ENCODE measurements at places on chromosomes 7 and 10.

DNA sequence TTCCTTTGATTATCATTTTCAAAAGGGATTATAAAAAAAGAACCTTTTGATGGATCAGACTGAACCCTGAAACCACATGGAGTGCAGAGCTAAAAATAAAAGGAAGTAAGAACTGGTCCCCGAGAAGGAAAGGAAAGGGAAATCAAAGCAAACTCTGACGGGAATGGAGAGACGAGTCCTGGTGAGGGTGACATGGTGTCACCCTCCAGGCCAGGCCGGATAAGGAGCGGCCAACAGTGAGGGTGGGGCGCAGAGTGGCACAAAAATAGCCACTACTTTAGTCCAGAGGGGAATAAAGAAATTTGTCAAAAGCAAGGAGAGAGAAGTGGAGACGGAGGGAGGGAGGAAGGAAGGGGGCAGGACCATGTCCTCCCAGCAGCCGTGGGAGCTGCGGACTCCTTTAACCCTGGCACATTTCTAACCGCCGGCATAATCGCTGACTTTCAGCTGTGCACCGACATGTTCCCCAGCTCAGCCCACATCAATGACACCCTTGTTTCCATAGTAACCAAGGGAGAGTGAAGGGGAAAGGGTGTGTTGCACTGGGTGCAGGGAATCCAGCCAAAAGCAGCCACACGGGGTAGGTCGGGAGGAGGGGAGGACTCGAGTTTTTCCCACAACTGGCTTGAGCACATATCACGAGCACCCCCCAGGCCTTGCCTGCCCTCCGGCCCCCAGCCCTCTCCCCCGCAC lies 29.7 kb downstream of the TRIM8 start:
- DNase-seq: no peak

- DNase-seq: no peak
Observed at GRCh38 chr7:136399385-136399784, 422.2 kb upstream of the MTPN start.

GRCh38 chr7:33880787-33881186 lies 24.6 kb upstream of the BMPER start:
- DNase-seq: no peak

- no peak for DNase-seq
Observed at GRCh38 chr7:80729591-80730320, 91.3 kb downstream of the CD36 start.

DNA sequence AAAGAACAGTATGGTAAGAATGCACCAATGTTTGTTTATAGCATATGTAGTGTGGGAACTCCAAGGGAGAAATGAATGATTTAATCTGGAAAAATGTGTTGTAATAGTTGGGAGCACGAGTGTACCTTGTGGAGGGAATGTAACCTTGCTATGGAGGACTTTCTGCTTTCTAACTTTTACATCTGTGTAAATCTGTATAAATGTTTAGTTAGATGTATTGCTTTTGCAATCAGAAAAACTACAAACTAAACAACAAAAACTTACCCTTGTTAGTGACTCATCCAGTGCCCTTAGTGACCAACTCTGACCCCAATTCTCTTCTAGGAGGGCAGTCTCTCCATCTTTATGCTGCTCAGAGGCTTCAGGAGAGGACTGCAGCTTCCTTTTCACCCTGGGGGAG lies 89.3 kb downstream of the CCNY start:
- DNase-seq: no peak

DNA sequence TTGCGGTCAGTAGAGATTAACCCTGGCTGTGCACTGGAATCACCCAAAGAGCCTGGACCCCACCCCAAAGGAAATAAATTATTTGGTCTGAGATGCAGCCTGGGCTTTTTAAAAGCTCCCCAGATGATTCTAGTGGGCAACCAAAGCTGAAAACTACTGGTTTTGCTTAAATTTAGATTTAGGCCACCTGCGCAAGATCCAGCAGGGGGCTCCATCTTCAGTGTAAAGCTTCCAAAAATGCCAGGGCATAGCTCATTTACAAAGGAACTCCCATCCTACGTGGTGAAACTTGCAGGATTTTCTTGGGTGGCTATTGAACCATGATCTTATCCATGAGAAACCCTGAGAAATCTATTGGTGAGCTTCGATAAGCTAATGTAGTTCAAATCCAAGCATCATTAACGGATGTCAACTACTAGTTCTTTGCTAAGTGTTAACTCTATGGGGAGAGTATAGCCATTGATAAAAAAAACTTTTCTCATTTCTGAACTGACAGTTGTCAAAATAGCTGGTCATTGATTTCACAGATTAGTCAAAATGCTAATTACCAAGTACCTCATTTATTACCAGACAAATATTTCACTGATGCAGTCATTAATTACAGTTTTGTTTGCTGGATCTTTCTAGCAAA lies 315.3 kb downstream of the LHFPL3 start:
- DNase-seq: no peak

DNA sequence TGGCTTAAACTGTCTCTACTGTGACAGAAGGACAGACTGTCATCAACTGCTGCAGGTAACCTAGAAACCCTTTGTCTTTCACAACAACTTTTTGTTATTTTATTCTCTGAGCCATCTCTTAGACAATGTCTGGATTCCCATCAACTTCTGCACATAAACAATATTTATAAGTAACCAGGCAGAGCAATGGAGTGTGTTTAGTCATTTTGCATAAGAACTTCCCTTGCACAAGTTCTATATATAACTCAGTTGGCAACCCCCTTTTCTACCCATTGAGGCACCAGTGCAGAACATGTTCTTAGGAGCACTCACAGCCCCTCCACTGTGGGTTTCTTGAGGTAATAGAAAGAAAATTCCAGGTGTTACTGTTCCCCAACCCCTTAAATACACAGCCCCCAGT lies 65.0 kb upstream of the IL6 start:
- DNase-seq: no peak

GRCh38 chr7:66800591-66800990 lies 60.1 kb downstream of the RABGEF1 start:
- no peak for DNase-seq

GRCh38 chr10:49601857-49602256 lies 8.3 kb upstream of the SLC18A3 start:
- DNase-seq: no peak

DNA sequence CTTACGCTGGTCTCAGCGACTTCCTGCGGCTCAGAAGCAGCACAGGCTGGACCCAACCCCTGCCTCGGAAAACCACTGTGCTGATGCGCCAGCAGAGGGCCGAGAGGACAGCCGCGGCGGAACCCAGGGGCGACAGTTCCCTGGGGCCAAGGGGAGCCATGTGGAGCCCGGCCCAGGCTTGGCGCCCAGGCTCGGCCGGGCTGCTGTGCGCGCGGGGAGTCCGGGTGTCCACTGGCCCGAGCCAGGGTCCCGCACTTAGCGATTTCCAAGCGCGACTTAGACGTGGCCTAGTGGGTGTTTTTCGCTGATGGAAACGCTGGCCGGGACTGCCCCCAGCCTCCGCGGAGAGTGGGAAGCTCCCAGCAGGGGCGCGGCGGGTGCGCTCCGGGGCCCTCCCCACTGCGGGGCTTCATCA lies 18.6 kb upstream of the ZNF32 start:
- DNase-seq: no peak

- no peak for DNase-seq
Observed at GRCh38 chr10:124641282-124642087, 102.7 kb downstream of the FAM53B start.

DNA sequence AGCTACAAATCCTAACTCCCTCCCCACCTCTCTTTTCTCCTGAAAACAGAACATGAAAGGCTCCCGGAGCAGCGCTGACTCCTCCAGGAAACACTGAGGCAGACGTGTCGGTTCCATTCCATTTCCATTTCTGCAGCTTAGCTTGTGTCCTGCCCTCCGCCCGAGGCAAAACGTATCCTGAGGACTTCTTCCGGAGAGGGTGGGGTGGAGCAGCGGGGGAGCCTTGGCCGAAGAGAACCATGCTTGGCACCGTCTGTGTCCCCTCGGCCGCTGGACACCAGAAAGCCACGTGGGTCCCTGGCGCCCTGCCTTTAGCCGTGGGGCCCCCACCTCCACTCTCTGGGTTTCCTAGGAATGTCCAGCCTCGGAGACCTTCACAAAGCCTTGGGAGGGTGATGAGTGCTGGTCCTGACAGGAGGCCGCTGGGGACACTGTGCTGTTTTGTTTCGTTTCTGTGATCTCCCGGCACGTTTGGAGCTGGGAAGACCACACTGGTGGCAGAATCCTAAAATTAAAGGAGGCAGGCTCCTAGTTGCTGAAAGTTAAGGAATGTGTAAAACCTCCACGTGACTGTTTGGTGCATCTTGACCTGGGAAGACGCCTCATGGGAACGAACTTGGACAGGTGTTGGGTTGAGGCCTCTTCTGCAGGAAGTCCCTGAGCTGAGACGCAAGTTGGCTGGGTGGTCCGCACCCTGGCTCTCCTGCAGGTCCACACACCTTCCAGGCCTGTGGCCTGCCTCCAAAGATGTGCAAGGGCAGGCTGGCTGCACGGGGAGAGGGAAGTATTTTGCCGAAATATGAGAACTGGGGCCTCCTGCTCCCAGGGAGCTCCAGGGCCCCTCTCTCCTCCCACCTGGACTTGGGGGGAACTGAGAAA lies 30.4 kb downstream of the PFKFB3 start:
- no peak for DNase-seq

- no peak for DNase-seq
Observed at GRCh38 chr7:6179620-6180343, 92.6 kb downstream of the CYTH3 start.

- no peak for DNase-seq
Observed at GRCh38 chr7:128044064-128044463, 12.8 kb upstream of the LRRC4 start.

DNA sequence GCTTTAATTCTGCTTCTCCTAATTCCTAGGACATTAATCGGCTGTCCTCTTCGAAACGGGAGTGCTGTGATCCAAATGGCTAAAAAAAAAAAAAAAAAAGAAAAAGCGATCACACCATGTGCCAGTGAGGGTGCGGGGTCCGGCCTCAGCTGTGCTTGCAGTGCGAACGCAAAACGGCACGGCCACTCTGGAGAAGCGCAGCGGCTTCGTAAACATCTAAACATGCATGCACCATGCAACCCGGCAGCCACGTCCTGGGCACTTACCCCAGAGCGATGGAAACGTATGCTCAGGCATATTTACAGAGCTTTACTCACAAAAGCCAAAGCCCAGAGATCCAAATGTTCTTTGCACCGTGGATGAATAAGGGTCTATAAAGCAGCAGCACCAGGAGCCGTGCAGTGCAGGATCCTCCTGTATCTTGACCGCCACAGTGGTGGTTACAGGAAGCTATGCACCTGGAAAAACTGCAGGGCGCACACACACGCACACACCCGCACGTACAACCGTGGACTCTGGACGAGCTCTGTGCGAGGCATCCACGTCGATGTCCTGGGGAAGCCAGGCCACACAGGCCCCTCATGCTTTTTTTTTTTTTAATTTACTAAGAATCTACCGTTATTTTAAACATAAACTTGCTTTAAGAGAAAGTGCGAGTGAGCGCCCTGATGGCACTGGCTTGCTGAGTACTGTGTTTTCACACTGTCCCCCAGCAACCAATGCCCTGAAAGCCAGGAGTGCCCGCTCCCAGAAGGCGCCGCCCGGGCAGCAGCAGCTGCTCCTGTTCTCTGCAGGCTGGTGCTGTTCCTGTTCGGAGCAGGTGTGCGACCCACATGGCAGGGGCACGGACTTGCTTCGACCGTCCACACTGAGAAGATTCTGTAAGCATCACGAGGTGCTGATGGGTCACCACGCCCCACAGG lies 25.0 kb downstream of the GPER1 start:
- DNase-seq: no peak

DNA sequence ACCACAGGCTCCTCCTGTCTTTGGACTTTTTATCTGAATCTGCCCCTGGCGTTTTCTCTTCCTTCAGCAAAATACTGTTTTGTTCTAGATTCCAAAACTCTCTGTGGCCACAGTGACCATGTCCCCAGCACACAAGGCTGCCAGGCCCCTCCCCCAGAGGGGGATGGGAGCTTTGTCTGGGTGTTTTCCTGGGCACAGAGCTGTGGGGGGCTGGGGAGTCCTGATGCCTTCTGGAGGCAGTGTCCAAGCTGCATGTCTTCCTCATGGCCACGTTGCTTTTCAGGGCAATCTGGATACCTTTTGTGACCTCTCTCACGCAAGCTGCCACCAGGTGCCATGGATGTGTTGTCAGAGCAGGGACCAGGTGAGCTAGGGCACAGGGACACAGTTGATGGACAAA lies 26.2 kb downstream of the ANTXRL start:
- no peak for DNase-seq

- DNase-seq: no peak
Observed at GRCh38 chr7:97174303-97174702, 56.8 kb downstream of the SDHAF3 start.

DNA sequence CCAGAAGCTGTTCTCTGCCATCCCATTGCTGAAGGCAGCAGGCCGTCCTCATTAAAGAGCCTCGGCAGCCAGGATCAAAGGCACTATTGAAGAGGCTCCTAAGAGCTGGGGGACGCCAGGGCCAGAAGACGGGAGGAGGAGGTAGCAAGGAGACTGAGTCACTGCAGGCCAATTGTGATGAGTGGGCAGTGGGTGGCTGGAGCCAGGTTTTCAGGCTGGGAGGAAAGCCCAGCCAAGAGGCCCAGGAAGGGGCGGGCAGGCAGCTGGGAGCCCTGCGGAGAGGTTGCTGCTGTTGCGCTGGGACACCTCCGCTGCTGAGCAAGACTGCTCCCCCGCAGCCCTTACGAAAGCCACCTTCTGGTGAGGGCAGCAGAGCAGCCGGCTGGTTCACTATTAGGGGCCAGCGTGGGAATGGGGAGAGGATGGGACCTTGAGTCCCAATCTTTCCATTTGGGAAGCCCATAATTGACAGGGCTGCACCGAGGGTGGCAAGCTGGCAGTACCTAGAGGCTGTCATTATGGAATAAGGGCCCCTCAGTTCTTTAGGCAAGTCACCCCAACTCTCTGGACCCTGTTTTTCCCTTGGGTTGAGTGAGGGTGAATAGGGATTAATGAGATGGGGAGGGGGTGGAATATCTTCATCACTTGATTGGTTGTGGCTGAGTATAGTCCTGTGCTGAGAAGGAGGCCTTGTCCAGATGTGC lies 48.4 kb downstream of the UNC5B start:
- no peak for DNase-seq

GRCh38 chr10:130617985-130618384 lies 481.8 kb downstream of the GLRX3 start:
- no peak for DNase-seq

GRCh38 chr10:86371116-86371515 lies 4.5 kb upstream of the GRID1 start:
- DNase-seq: no peak

DNA sequence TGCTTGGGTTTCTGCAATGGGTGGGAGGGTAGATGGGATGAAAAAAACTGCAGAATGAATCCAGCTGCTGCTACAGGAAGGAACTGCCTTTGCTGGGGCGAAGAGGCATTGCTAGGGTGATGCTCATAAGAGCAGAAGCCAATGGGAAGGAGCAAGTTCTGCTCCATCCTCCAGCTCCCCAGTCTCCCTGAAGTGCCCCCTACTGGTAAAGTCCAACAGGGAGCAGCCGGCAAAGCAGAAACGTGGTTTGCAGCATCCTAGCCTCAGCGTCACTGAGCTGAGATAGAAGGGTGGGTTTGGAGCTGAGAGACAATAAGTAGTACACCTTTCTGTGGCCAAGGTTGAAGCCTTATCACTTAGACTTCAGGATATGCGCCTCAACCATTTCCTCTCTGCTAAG lies 220.5 kb downstream of the CCSER2 start:
- peak; percentile 1 for DNase-seq

GRCh38 chr10:109982812-109983211 lies 25.0 kb upstream of the ADD3 start:
- DNase-seq: no peak

- DNase-seq: no peak
Observed at GRCh38 chr7:76405738-76406137, 3.8 kb downstream of the SSC4D start.

GRCh38 chr10:18607503-18608378 lies 43.6 kb downstream of the NSUN6 start:
- DNase-seq: peak; percentile 9

- DNase-seq: no peak
Observed at GRCh38 chr10:71860243-71861029, 9.4 kb upstream of the PSAP start.

Measured in NCI-H524 (cell line).